Stimulated activated CD4-positive, alpha-beta T cell treated with anti-CD3 and anti-CD28 coated beads, Interleukin-2, amount 100 ng/mL, for 4 hours (primary cell): ENCODE measurements at places on chromosomes 2 and 18.

DNA sequence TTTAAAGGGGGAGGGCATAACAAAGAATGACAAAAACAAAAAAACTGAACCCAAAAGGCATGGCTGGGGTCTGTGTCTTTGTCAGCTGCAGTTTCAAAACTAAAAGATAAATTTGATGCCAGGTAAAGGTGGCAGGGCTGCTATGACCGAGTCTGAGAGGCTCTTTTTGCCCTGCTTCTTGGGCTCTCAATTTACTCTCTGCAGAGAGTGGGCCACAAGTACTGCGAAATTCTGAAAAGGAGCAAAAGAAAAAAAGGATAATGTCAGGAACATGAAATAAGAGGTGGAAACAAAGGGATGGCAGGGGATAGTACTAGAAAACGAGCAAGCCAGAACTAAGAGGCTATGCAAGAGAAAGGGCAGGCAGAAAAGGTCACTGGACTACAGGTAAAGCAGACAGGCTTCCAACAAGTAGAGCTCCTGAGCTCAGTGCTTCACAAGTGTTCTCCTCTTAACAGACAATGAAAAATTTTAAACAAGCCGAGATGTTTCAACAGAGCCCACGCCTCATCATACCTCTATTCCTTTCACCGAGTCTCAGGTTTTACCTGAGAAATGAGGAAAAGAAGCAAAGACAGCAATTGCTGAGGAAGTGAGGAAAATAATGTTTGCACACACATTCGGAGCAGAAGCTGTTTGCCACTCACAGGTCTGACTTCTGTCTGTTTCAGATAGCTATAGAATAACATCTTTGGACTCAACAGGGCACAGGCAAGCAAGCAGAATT lies 7.3 kb downstream of the IRS1 start:
- no peak for DNase-seq

GRCh38 chr2:59449274-59449673 lies 1104.2 kb downstream of the BCL11A start:
- no peak for DNase-seq

DNA sequence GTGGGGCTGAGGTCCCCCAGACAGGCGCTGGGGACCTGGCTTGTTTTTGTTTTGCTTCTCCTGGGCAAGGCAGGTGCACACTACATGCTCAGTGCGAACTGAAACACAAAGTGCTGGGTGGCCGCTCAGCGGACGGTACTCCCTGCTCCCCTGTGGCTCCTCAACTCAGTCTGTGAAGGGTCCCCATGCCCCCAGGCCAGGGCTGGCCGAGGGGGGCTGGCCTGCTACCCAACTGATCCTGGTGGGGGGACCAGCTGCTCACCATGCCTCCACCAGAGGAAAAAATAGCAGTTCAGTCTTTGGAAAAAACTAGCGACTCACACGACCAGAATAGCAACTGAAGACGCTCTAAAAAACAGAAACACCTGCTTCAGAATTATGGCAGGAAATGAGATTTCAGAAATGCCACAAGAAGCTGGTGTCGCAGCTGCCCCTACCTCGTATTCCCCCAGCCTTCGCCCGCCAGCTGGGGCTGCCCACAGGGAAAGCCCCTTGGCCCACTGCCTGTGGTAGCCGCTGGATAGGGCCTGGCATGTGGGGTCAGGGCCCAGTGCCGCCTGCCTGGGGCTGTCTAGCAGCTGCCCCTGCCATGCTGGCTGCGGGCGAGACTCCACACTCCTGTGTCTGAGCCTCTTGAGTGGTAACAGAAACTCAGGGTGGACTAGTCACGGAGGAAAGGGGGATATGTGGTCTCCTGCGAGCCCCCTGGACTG lies 43.7 kb downstream of the MEX3C start:
- DNase-seq: peak; percentile 2

- DNase-seq: no peak
Measured at GRCh38 chr2:178101321-178102079, 10.7 kb upstream of the RBM45 start.

- DNase-seq: no peak
Measured at GRCh38 chr2:29749843-29750242, 171.5 kb downstream of the ALK start.

DNA sequence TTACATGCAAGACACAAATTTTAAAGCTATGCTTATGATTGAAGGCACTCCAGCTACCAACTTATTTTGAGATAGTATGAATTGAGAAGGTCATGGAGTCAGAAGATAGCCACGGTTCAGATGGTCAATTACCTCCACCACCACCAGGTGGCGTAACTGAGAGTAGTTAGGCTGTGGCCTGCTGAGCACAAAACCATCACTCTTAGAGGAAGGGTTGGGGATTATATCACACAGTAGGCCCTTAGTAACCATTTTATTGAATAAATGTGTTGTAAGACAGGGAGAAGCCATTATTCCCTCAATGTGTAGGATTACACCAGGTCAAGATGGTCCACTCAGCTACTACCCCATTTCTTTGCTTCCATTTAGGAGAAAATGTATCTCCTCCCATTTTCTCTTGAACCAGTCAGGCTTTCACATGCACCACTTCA lies 18.8 kb downstream of the KLHL41 start:
- peak; percentile 50 for DNase-seq
